ENCODE measurements at places on chromosomes 6 and 20.

GRCh38 chr6:137638926-137639706 is 144.9 kb upstream of the OLIG3 start:
- no peak for DNase-seq

- DNase-seq = no peak
These were observed 17.4 kb upstream of the PRDM13 start for GRCh38 chr6:99589290-99589672.

DNA sequence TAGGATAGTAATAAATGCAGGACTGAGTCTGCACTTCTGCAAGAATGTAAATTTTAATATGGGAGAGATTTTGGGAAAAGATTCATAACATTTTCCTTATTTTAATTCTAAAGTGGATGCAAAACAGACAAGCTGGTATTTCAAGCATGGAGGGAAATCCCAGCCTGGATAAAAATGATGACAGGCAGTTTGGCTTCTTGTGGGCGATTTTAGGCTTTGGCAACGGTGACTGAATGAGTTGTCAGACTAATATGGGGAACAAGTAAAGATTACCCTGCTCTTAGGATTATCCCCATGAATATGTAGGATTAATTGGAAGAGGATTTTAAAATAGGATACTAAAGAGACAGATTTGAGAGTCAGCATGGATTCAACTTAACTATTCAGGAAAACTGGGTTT is 21.0 kb downstream of the OGFRL1 start:
- DNase-seq = no peak

DNA sequence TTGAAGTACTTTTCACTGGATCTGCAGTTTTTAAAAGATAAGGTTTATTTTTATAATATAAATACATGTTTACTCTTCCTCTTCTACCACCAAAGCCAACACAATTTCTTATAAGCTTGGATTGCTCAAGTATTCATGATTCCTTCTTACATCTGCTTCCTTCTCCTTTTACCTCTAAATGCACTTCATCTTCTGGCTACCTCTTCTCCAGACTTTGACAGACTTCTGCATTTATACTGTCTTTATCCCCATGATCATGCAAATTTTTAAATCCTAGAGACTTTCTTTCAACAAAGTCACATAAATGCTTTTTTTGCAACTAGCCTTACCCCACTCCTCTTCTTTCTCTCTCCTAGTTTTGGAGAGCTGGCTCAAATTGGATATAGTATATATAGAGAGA is 142.9 kb downstream of the TFAP2B start:
- no peak for DNase-seq

DNA sequence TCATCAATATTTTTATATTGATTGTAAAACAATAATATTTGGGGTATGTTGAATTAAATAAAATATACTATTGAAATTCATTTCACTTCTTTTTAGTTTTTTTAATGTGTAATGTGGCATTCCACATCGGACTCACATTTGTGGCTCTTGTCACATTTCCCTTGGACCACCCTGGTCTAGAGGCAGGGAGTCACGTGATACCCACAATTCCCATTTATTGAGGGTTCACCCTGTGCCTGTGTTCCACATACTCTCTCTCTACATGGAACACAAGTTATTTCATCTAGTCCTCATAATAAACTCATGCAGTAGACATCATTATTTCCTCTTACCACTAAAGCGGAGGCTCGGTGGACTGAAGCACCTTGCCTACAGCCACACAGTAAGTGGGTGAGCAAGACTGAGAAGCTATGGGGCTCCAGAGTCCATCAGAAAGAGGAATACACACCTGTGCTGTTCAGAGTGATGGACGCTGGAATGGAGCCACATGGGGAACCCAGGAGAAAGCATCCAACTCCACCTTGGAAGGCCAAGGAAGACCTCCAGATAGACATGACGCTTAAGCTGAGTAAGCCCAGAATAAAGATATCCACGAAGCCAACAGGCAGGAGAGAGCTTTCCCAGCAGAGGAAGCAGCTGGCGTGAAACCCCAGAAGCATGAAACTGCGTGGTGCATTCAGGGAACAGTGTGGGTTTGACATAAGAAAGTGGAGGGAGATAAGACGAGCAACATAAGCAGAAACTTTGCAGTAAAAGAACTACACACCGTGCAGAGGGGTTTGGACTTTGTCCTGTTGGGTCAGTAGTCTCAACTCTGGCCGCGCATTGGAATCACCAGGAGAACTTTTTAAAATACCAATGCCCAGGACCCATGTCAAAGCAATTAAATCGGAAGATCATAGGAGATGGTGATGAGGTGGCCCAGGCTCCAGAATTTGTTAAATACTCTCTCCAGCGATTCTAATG is 49.5 kb downstream of the UNC5CL start:
- DNase-seq = no peak

- no peak for DNase-seq
These were observed 166.4 kb downstream of the EYA4 start for GRCh38 chr6:133407320-133408100.

- DNase-seq = no peak
These were observed 31.0 kb downstream of the POM121L2 start for GRCh38 chr6:27281105-27281539.

DNA sequence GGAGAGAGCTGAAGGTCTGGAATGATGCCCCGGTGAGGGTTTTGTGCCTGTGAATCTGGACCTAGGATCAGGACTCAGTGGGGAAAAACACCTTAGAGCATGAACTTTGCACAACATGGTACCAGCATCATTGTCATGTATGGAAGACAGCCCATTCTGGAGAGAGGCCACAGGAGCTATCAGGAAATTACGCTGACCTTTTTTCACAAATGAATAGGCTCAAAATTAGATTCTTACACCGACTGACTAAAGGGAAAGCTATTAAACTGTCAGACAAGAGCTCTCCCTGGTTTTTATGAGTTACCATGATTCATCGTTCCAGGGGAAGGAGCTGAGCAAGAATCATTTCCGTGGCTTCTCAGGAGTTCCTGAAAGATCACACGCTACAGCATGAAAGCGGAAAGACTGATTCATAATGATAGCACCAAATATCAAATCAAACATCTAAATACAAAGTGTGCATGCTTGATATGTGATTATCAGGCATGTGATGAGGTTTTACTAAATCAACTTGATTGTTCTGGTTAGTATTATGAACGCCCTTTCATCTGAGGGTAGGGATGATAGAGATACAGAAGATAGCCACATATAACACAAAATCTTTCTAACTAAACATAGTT is 224.9 kb upstream of the SMLR1 start:
- peak; percentile 14 for DNase-seq

DNA sequence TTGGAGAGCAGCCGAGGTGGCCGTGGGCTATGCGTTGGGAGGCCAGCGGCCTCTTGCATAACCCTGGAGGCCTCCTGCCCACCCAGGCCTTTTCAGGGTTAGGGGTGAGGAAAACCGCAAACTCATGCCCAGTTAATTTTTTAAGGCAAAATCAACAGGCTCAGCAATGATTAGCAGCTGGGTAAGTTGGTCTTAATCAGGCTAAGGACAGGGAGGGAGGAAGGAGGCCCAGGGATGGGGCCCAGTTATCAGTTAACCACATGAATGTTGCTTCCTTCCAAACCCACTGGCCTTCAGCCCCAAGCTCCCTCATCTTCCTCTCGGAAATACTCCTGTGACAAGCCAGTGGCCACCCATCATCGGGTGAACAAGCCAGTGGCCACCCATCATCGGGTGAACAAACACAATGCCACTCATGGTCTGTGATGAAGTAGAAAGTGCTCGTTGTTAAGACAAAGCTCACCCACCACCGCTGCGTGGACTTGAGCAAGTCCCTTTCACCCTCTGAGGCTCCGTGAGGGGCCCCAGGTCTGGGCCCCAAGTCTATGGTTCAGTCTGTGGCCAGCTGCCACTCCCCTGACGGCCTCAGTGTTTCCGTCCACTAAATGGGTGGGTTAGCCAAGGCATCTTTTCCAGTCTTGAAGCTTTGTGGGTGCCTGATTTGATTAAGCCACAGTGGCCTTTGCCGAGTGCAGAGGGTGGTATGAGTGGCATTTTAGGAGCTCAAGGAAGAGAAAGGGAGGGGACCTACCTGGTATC is 39.4 kb downstream of the HNF4A start:
- DNase-seq = no peak

- DNase-seq = no peak
These were observed 98.1 kb downstream of the FARS2 start for GRCh38 chr6:5359417-5359816.

DNA sequence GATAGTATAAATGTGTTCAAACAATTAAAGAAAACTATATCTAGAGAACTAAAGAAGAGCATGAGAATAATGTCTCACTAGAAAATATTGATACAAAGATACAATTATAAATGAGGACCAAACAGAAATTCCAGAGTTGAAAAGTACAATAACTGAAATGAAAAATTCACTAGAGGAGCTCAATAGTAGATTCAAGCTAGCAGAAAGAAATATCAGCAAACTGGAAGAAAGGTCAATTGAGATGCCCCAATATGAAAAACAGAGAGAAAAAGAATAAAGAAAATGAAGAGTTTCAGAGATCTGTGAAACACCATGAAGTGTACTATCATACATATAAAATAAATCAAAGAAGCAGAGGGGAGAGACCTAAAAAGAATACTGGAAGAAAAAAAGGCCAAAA is 18.0 kb upstream of the BRPF3 start:
- DNase-seq = no peak

DNA sequence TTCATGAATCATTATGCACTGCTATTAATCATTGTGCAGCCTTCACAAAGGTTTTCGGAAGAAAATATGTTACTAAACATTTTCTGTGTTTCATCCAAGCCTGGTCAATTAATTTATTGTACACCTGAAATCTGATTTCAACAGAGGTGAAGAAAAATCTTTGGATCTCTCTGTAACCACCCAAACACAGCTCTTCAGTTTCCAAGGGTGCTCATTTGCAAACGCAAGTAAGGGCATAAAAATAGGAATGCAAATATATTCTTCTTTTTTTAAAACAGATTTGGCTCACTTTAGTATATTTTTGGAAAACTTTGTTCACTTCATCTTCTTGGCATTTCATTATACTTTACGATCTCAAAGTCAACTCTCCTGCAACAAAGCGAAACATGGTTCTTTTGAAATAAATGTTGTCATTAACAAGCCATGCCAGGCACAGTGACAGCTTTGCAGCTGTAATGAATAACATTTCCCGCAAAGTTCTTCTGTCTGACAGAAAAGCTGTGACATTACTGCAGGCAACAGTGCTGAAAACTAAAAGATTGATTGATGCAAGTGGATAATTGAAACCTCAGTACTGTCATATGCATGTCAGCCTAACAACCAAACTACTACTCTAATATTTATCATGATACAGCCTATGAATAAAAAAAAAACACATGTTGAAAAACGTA is 348.3 kb downstream of the FRK start:
- DNase-seq = no peak

DNA sequence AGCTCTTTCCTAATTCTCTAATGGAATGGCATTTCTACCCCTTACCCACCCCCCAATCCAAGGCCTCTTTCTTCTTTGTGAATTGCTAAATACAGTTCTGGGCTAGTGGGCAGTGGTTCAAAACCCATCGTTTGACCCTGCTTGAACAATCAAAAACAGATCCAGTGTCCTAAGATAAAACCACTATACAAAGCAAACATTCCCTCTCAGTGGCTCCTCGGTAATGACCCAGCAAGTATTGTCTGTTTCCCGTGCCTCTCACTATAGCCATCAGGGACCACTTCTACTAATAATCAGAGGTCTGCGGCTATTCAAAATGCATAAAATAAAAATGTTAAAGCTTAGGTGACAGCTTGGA is 143.5 kb upstream of the AKAP12 start:
- DNase-seq = no peak

DNA sequence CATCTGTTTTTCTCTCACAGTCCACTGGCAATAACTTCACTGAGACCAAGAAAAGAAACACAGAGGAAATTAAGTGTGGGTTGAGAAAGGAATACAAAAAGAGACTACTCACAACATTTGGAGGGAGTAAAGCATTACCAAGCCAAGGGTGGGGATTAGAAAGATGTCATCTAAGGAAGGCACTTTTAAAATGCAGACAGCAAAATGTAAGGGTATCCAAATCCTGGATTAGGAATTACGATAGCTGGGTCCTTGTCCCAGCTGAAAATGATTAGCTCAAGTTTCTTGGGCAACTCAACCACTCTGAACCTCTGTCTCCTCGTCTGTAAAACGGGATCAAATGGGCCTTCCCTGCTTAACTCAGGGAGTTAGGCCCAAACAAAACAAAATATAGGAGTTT is 2.2 kb downstream of the LEMD2 start:
- DNase-seq = no peak

DNA sequence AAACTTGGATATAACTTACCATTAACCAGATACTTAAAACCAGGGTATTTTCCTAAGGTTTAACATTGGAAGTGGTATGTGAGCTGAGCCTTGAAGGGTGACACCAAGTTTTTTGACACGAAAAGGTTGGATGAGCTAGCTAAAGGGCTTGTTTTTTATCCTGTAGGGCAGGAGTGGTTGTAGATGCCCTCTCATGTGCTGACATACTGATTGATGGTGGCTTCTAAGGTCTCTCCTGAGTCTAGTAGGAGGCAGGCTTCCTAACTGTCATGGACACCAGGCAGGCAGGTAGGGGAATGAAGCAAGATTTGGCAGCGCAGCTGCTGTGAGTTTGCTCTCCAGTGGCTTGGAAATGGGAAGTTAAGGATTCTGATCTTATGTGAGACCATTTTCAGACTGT is 66.1 kb downstream of the FOXO3 start:
- DNase-seq = no peak

GRCh38 chr6:31882344-31882743 is 3.5 kb upstream of the SLC44A4 start:
- DNase-seq = no peak

GRCh38 chr6:26296857-26297648 is 67.9 kb upstream of the BTN3A2 start:
- DNase-seq = no peak

GRCh38 chr6:118581489-118581959 is 33.4 kb downstream of the PLN start:
- DNase-seq = no peak

DNA sequence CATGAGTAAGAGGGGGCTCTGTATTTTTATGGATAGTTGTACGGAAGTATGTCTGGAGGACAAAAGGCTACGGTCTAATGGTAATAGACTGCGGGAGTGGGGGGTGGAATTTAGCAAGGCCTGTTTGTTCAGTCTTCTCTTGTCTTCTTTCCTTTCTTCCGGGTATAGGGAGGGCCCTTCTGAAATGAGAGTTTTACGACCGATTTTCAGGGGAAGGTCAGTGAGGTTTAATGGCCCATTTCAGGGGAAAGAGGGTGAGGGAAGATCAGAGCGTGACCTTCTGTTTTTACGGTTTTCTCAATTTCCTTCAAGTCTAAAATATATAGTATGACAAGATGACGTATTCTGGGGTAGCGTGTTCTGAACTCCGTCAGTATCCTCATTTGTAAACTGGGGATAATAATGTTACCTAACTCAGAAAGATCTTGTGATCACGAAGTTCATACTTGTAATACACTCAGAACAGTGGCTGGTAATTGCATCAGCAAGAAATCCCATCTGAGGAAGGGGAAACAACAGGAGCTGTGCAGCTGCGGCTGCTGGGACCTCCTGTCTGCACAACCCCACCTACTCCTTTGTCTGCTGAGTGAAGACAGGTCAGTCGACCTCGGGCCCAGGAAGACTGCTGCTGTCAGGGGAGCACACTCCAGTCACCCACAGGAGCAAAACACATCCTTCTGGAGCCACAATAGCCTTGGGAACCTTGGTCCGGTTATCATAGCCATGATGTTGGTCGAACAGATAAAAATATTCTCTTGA is 90.4 kb downstream of the MAP3K7 start:
- no peak for DNase-seq
